ENCODE measurements at places on chromosomes 16 and 17.

DNA sequence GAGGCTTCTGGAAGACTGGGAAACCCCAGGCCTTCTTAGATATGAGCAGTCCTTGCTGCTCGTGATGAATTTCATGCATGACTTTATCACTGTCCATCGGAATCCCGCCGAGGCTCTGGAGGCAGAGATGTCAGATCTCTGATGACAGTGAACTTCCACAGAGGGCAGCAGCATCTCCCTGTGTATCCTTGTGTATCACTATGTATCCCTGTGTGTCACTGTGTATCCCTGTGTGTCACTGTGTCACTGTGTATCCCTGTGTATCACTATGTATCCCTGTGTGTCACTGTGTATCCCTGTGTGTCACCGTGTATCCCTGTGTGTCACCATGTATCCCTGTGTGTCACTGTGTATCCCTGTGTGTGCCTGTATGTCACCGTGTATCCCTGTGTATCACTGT lies 160.2 kb upstream of the CHMP6 start:
- DNase-seq: no peak

DNA sequence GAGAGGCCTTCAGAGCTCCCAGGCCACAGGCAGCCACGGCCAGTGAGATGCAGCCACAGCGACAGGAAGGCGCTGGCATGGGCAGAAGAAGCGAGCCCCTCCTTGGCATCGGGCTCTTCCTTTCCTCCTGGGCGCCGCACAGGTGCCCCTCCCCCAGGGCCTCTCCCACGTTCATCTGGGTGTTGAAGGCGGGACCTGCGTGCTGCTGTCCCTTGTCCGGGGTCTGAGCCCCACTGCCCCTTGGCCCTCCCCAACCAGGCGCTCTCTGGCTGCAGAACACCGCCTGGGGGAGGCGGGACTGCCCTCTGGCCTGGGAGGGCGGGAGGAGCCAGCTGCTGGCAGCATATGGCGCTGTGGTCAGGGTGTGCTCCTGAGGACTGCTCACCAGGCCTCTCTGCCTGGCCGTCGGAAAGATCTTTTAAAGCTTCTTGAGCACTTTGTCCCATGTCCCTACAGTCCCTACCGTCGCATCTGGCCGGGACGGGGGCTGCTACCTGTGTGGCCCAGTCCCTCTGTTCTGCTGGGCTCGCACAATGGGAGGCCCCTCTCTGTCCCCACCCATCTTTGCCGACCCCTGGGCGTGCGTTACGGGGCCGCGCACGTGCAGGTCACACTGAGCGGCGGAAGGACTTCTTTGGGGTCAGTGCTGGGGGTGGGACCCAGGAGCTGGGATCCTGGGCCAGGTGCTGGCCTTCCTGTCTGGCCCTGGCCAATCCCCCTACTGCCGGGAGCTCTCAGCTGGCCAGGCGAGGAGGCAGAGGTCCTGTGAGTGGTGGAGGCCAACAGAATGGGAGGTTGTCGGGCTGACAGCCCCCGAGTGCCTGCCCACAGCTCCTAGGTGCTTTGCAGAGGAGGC lies 1.7 kb downstream of the SLC25A10 start:
- DNase-seq: no peak

DNA sequence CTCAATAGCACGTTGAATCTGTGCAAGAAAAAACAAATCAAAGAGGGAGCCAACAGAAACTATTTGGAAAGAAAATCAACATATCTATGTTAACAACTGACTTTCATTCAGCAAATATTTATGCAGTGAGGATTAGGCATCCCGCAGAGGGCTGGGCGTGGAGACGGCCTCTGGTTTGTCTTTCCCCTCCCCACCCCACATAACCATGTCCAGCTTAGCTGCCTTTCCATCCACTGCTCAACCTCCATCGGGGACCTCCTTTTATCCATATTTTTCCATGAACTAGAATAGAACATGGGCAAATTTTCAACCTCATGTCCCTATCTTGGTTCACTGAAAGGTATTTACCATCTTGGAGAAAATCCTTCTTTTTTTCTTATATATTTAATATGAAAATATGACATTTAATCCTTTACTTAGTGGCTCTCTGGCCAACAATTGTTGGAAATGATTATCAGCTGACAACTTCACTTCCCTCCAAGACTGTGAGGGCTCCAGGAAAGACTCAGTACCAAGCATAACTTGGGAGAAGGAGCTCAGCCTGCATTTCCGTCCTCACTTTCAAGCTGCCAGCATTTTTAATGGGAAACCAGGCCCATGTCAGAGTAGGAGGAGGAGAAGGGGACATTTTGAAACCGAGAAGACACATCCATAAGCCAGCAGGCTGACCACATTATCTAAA lies 462.6 kb upstream of the MAF start:
- peak; percentile 19 for DNase-seq

DNA sequence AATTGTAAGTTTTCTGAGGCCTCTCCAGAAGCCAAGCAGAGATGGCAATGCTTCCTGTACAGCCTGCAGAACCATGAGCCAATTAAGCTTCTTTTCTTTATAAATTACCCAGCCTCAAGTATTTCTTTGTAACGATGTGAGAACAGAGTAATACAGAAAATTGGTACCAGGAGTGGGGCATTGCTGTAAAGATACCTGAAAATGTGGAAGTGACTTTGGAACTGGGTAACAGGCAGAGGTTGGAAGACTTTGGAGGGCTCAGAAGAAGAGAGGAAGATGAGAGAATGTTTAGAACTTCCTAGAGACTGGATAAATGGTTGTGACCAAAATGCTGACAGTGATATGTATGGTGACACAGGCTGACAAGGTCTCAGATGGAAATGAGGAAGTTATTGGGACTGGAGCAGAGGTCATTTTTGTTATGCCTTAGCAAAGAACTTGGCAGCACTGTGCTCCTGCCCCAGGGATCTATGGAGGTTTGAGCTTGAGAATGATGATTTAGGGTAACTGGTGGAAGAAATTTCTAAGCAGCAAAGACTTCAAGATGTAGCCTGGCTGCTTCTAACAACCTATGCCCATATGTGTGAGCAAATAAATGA lies 23.1 kb downstream of the PRDM7 start:
- DNase-seq: no peak

Data from HuH-7.5 (cell line).